SJCRH30 (cell line): ENCODE measurements at places on chromosomes 3 and 15. TPM values are rescaled to one million over a fixed set of nuclear protein-coding genes. Genes with fewer than 3 reads are reported as not detected.

- no peak for DNase-seq
Observed at GRCh38 chr3:33071181-33071580, 25.8 kb downstream of the GLB1 start.

DNA sequence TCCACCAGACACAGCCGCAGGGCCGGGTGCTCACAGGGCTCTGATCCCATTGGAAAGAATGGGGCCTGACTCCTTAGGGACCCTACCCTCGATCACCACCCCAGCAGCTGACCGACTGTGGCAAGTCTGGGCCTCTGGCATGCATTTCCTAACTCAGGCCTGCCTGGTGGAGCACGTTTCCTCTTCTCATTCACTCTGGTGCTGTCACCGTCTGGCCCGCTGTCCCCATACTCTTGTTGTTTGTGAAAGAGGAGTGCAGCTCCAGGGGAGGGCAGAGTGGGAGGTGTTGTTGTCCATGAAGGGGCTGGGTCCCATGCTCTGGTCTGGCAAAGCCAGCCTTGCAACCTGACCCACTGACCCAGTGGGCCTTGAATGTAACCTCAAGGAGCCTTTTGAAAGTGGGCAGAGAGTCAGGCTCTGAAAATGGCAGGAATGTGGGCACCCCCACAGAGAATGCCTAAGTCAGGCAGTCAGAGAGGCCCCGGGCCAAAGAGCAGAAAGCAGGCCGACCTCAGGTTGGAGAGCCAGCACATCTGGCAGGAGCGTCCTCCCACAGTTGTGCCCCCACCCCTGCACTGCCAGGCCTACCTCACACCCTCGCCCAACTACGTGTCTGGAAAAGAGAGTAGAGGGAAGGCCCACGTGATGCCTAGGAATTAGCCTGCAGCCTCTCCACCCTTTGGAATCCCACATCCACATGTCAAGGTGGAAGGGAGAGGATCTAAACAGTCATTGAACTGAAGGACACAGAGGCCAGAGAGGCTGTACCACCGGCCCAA, 10.9 kb downstream of the SEMA7A start:
- no peak for DNase-seq

- DNase-seq: peak; percentile 27
Observed at GRCh38 chr3:123635217-123635616, 50.4 kb upstream of the HACD2 start.

GRCh38 chr15:69573815-69574475, 121.3 kb downstream of the RPLP1 start:
- peak; percentile 25 for DNase-seq

- no peak for DNase-seq
Observed at GRCh38 chr3:32758375-32758753, 59.4 kb upstream of the TRIM71 start.

DNA sequence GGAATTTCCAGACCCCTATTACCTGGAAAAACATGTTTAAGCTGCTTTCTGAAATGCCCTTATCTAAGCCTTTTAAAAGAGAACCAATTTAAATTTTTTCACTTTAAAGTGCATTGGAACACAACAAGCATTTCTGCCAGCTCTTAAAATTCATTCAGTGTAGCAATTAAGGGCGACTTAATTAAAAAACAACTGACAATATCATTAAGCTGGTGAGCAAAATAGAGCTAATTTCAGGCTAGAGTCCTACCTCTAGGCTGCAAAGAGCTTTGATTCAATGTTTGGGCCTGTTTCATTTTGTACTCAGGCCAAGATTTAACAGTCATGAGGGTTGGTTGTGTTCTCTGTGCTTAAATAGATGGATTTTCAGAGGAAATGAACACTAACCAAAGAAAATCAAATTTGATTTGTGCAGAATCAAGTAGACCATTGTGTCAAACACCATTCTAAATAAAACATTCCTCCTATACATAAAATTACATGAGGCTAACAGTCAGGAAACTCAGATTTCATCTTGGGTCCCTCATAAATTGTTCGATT, 114.6 kb downstream of the TMEM108 start:
- no peak for DNase-seq

GRCh38 chr15:90812171-90812957, 56.0 kb upstream of the FURIN start:
- no peak for DNase-seq

DNA sequence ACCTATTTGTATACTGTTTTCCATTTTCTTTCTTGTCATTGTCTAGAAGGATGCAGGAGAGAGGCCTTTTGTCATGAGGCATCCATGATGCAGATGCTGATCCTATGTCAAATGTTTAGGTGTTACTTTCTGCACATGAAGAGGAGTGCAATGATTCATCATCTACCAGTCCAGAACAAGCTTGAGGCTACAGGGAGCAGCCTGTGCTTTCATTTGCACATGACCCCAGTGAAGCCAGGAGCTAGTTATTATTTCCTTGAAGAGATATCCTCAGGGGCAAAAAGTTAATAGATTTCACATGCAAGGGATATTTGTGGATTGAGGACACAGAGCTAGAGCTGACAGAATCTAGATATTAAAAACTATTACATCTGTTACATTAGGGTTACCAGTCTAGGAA, 204.4 kb upstream of the TGFBR2 start:
- DNase-seq: no peak

DNA sequence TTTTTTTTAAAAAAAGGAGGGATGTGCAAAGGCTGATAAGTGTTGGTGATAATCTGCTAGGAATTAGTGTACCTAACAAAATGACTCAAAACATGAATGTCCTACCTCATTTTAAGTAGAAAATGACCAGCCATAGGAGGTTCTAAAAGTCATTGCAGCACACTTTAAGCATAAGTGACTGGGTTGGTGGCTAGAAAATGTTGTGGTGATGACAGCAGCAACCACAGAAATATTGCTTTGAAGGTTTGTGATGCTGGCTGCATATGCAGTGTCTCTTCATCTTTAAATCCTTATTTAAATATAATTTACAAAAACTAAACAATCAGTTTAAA, 55.2 kb downstream of the CMSS1 start:
- DNase-seq: no peak

- no peak for DNase-seq
Observed at GRCh38 chr15:26043018-26043417, 179.9 kb upstream of the ATP10A start.

- no peak for DNase-seq
Observed at GRCh38 chr15:88538972-88539371, 7.5 kb downstream of the DET1 start.

DNA sequence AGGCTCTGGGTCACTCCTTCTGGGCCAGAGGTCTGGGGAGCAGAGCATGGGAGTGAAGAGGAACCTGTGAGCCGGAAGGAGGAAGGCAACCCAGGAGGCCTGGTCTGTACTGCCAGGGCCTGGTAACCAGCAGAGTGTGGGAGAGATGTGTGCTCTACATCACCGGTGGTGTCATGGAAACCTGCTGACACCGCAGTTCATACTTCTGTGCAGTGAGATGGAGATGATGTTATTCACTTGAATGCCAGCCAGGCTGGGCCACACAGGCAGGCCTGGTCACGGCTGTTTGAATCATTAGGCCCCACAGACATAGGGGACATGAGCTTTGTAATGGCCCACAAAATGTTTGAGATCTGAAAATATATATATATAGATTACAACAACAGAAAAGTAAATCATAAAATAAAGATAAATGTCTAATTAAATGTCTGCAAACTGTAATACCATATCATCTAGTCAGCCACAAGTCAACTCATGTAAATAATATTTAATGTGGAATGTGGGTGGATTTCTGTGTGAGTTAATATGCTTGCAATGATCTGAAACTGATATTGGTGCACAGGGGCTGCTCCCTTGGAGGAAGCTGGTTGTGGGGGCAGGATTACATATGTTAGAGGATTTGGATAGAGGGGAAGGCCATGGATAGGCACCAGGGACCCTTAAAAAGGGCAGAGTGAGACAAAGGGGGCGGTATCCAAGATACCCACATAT, 108.5 kb upstream of the PFN2 start:
- DNase-seq: peak; percentile 94

DNA sequence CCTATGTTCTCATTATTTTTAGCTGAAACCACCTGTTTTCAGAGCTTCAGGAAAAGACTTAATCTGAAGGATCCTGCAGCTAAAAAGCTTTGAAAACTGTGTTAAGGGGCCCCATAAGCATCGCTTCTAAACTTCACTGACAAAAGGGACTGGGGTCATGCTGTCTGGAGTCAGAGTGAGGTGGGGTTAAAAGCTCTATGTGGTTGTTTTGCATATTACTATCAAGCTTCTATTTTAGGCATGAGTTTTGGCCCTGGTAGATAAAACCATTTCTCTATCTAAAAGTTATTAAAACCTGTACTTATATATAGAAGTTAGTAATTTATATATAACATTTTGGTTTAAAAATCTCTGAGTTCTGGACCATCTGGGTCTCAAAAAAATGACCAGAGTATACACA, 45.5 kb downstream of the GPR160 start:
- no peak for DNase-seq

DNA sequence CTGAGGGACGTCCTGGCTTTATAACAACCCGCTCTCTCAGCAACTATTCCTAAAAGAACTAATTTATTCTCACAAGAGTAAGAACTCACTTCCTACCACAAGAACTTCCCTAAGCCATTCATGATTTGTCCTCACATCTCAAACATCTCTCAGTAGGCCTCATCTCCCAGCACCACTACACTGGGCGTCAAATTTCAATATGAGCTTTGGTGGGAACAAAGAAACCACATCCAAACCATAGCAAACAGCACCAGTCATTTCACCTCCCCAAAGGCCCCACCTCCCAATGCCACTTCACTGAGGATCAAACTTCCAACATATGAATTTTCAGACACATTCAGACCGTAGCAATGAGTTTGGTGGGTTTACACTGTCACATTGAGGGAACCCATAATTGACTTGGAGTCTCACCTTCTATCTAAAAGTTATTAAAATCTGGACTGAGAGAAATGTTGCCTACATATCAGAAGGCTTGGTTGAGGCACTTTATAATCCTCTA, 116.4 kb upstream of the AGBL1 start:
- no peak for DNase-seq

GRCh38 chr3:167938516-167938915, 157.2 kb downstream of the GOLIM4 start:
- no peak for DNase-seq

The USP13 gene
- 12.0 and 14.5 TPM in 2 replicates for total RNA-seq

The PLIN1 gene
- not detected in 2 replicates for total RNA-seq

The ASB14 gene
- total RNA-seq: 0.08 TPM in 1 of 2 replicates, not detected in the other

The ST3GAL6 gene
- 17.1 and 17.6 TPM in 2 replicates for total RNA-seq

The OR5K2 gene
- total RNA-seq: 0.12 TPM in 1 of 2 replicates, not detected in the other

The DLG1 gene
- 64.4 and 75.1 TPM in 2 replicates for total RNA-seq

The ABI3BP gene
- 0.61 and 0.63 TPM in 2 replicates for total RNA-seq
